ENCODE measurements at places on chromosomes 5 and 9.

DNA sequence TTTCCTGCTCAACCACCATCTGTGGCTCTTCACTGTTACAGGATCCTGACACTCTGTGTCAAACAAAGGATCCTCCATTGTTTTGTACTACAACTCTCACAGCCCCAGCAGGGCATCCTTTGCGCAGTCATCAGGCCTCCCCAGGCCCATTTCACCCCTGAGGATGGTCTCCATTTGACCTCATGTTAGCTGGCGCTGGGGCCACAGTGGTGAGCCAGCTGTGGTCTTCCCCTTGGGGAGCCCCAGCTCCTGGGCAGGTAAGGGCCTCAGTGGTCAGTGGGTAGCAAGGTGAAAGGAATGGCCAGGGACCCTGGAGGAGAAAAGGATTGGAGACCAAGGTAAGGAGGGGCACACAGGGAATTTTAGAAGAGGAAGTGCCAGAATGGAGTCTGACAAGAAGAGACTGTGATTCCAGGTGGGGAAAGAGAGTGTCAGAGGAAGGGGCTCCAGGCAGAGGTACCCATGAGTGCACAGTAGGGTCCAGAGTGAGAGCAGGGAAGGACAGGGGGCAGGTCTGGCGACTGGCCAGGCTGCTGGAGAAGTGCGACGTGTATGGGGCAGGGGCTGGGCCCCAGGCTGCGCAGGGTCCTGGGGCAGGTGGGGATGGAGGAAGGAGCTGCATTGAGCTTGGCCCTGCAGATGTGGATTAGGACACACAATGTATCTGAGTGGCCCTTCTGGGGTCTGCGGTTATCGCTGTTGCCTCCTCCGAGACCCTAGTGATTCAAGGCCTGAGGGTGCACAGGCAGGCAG, 109.9 kb downstream of the PHF2 start:
- no peak for DNase-seq

DNA sequence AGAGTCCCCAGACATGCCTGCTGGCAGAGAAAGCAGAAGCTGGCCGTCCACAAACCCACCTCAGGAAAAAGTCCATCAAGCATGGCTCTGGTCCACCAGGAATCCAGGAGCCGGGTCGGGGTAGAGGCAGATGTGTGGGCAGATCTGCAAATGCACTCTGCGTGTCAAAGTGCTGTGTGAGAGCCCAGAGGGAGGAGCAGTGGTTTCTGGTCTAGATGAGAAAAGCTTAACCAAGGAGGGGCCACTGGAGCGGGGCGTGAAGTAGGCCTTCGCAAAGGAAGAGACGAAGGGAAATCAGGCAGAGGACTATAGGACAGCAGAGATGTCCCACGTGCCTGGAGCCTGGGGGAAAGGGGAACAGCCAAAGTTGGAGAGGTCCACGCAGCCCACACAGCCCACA, 40.0 kb downstream of the TTLL11 start:
- no peak for DNase-seq

DNA sequence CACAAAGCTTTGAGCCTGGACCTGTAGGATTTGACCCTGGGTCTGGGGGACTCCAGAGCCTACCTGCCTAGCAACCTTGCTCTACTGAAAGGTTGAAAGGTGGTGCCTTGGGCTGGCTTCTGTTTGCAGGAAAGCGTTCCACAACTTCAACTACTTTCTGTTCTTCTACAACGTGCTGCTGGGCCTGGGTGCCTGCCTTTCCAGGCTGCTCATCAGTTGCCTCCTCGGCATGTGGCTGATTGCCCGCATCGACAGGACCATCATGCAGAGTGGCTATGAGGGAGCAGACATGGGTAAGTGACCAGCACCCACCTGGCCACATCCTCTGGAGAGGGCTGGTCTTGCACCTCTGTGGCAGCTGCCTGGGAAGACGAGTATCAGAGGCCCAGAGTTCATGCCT, 13.6 kb upstream of the CCDC180 start:
- DNase-seq: no peak

- no peak for DNase-seq
Observed at GRCh38 chr9:129176701-129177442, 1.2 kb downstream of the IER5L start.

DNA sequence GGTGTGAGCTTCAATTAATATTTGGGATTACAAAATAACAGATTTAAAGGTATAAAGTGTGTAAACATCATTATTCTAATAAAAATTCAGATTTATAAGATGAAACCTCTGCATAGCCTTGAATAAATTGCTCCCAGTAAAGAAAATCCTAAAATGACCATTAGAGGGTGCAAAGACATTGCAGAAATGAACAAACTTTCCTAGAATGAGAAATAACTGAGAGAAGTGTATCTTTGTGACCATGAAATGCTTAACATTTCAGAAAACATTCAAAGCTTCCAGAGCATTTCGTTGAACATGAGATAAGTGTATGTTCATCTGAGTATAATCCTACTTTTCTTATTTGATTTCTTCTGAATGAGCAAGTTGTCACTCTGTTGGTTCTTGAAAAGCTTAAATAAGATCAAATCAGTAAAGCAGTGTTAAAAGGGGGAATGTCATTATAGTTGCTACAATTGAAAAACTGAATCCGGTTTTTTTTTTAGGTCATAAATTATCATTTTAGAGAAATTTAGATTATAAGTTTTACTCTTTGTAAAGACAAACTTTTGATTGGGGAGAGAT, 24.7 kb upstream of the NUDT12 start:
- DNase-seq: no peak

DNA sequence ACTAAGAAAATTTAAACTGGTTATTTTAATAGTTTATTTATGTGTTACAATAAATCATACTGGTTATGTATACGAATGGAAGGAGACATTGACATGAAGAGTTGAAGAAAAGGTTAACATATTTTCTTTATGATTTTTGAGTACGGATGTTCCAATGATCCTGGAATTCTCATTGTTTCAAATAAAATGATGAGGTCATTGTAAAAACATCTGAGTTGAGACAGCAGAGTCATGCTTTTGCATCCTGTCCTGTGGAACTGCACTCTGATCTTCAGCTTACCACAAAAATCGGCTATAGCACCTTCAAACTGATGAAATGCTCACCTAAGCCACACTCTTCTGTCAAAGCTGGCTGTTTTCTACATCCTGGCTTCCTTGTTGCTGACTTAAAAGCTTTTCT, 67.8 kb downstream of the PTCD2 start:
- DNase-seq: no peak

DNA sequence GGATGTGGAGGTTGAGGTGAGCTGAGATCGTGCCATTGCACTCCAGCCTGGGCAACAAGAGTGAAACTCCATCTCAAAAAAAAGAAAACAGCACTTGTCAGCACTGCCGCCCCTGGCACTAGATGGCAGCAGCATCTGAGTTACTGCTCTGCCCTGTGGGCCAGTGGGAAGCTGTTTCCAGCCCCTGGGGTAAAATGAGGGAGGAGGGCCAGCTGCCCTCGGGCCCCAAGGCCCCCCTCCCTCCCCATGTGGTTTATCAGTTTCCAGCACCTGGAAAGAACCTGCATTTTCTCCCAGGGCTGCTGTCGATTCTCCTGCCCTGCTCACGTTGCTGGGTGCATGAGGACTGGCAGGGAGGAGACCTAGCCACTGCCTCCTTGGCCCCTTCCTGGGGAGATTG, 13.2 kb upstream of the CEL start:
- no peak for DNase-seq

- no peak for DNase-seq
Observed at GRCh38 chr9:75200892-75201470, 112.7 kb downstream of the OSTF1 start.

DNA sequence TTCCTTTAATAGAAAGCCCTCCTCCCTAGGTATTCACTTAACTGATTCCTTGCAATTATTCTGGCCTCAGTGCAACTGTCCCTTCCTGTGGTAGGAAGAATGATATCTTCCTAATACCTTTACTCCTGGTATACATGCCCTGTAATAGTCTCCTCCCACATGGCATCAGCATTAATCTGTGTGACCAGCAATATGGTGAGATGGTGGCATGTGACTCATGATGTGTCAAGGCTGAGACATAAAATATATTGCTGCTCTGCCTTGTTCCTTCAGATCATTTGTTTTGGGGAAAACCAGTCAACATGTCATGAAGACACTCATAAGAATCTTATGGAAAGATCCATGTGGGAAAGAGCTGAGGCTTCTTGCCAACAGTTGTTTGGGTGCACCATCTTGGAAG, 149.1 kb upstream of the TRPM3 start:
- no peak for DNase-seq

GRCh38 chr5:154740483-154740882, 14.7 kb upstream of the LARP1 start:
- DNase-seq: peak; percentile 18

DNA sequence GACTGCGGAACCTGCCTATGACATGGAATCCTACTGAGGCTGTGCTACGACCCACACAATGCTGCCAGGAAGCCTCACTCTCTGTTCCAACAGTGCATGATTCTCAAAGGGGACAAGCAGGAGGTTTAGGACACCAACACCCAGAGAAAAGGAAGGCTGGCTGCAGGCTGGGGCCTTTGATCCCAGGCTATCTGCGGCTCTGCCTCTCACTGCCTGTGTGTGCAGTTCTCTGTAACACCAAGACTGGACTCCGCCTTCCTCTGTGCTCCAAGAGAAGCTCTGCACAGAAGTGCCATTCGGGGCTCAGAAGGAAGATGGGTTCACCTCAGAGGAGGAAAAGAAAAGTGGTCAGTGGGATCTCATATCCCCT, 20.5 kb downstream of the ANKH start:
- DNase-seq: no peak

GRCh38 chr9:21174671-21175070, 8.2 kb upstream of the IFNA21 start:
- DNase-seq: no peak

DNA sequence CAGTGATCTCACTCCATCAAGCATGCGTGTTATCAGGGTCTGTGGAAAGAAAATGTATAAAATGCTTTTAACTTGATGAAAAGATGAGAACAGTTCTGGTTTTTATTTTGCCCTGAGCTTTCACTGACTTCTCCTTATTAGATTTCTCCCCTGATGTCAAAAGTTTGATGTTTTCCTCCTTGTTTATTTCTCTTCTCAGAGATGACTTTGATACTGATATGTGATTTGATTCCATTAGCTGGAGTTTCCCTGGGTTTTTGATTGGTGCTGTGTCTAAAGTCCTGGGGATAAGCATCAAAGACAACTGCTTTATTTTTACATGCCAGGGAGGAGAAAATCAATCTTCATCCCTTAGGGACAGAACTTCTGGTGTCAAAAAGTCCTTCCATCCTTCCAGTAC, 510.0 kb downstream of the KCTD16 start:
- no peak for DNase-seq

- no peak for DNase-seq
Observed at GRCh38 chr9:13432904-13433303, 153.4 kb upstream of the MPDZ start.

GRCh38 chr5:135010502-135011354, 23.3 kb downstream of the PITX1 start:
- DNase-seq: no peak

- DNase-seq: peak; percentile 20
Observed at GRCh38 chr9:69180670-69181069, 6.6 kb downstream of the TJP2 start.

GRCh38 chr9:132151118-132151517, 10.7 kb upstream of the NTNG2 start:
- DNase-seq: no peak

GRCh38 chr9:75914883-75915452, 24.5 kb downstream of the PCSK5 start:
- no peak for DNase-seq

- no peak for DNase-seq
Observed at GRCh38 chr9:123716339-123716945, 213.5 kb downstream of the DENND1A start.

GRCh38 chr9:37515620-37516258, 30.0 kb downstream of the POLR1E start:
- no peak for DNase-seq

- no peak for DNase-seq
Observed at GRCh38 chr5:29758986-29759421, 1434.5 kb upstream of the CDH6 start.

DNA sequence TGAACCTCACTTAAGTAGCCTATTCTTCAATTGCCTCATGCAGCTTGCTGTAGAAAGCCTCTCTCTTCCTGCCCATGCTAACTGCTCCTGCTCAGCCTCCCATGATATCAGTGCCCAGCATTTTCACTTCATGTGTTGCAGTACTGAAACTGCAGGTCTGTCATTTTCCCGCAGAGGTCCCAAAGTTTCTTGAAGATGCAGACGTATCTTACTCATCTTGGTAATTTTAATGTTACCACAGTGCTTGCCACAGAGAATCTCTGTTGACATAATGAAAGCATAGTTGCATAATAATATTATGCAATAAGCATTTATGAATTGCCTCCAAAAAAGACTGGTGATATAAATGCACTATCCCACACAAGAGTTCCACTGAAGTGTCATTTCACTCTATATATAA, 561.1 kb upstream of the DAP start:
- DNase-seq: no peak

- no peak for DNase-seq
Observed at GRCh38 chr9:87119328-87119881, 172.1 kb upstream of the GAS1 start.

Data from occipital lobe (tissue), 3 donors.